ENCODE measurements at places on chromosomes 6 and 20. TPM values are rescaled to one million over a fixed set of nuclear protein-coding genes. Genes with fewer than 3 reads are reported as not detected.

Gene OPN5
- not detected for total RNA-seq

Gene MRAP2
- total RNA-seq, result 2.5 TPM

Gene RARS2
- 38.3 TPM for total RNA-seq

Gene EYA2
- total RNA-seq, result 1.9 TPM

DNA sequence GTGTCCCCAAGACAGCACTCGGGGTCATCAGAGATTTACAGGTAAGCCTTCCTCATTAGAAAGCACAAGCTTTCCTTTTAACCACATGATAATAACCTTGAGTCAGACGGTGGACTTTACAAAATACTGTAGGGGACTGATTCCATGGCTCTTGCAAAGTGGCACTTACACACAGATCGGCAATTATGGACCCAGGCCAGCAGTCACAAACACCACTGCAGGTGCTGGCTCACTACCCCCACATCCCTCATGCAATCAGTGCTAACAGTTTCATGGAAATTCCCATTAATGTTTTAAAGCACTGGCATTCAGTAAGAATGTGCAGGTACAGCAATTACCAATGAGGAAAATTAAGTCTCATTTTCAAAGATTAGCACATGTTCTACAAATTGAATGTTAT is 516.5 kb downstream of the PRKN start:
- DNase-seq, result no peak

- no peak for DNase-seq
Observed at GRCh38 chr20:19625426-19625825, 132.6 kb upstream of the RIN2 start.

- DNase-seq, result no peak
Observed at GRCh38 chr6:73943411-73943810, 247.4 kb downstream of the CD109 start.

- DNase-seq, result no peak
Observed at GRCh38 chr20:63005862-63006539, 763 bp downstream of the BHLHE23 start.

GRCh38 chr6:35076997-35077712 is 64.0 kb downstream of the TCP11 start:
- DNase-seq, result no peak

DNA sequence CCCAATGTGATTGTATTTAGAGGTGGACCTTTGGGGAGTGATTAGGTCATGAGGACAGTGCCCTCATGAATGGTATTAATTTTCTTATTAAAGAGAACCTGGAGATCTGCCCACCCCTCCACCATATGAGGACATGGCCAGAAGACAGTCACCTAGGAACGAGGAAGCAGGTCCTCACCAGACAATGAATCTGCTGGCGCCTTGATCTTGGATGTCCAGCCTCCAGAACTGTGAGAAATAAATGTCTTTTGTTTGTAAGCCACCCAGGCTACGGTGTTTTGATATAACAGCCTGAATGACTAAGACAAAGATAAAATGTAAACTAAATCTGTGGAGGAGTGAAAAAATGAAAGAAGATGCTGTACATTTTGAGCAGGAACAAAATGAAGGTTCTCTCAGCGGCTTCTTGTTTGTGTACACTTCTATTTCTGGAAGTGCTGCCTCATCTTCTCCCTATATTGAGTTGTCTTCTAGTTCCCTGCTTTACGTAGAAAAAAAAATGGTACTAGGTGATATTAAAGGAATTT is 1.5 kb upstream of the IPCEF1 start:
- DNase-seq, result no peak

GRCh38 chr20:21496452-21496851 is 17.4 kb downstream of the NKX2-2 start:
- DNase-seq, result no peak

DNA sequence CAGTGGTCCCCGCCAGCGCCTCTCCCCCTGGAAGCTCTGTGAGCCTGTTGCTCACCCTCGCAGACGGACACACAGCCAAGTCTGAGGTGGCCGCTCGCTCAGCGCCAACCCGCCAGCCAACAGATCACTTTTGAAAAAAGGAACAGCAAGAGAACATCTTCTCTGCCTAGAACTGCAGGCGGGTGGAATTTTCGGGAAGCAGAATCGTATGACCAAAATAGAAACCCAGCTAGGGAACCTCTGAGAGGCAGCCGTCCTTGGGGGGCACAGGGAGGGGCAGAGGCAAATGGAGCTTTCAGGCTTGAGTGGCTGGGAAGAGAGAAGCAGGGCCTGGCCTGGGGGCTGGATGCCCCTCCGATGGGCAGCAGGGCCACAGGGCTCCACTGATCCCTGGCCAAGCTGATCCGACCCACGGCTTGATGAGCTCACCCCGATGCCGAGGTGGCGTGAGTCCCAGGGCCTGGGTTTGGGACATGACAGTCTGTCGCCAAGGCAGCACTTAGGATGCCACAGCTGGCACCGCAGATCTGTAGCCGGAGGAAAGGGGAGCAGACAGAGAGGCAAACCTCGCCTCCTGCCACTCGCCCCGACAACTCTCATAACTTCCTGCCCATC is 9.8 kb downstream of the NFATC2 start:
- DNase-seq, result no peak

GRCh38 chr20:61527626-61528025 is 275.6 kb downstream of the CDH4 start:
- DNase-seq, result no peak

DNA sequence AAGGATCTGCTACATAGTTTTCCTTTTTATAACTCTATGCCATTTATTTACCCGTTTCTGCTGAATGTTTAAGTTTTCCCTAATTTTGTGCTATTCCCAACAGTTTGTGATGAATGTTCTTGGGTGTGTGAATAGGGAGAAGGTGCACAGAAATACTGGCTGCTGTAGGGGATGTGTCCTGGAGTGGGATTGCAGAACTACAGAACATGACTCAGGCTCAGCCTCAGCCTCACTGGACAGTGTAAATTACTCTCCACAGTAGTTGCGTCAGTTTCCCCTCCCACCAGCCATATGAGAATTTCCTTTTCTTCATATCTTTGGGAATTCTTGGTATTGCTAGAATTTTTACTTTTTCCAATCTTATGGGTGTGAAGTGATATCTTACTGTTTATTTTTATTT is 57.0 kb downstream of the SLX4IP start:
- DNase-seq, result no peak

- no peak for DNase-seq
Observed at GRCh38 chr6:35089935-35090505, 51.1 kb downstream of the TCP11 start.

- no peak for DNase-seq
Observed at GRCh38 chr6:159729598-159730331, 2.5 kb downstream of the WTAP start.
